ENCODE measurements at places on chromosomes 3 and 15. TPM values are rescaled to one million over a fixed set of nuclear protein-coding genes. Genes with fewer than 3 reads are reported as not detected.

FGD5 gene
- total RNA-seq, result 35.8 TPM

ZMAT3 gene
- 8.8 TPM for total RNA-seq

ARPP21 gene
- 15.0 TPM for total RNA-seq

P2RY1 gene
- total RNA-seq, result 6.9 TPM

ZKSCAN7 gene
- total RNA-seq, result 16.3 TPM

SH3BP5 gene
- 61.1 TPM for total RNA-seq

GAP43 gene
- 1.1 TPM for total RNA-seq

BFSP2 gene
- not detected for total RNA-seq

ANKUB1 gene
- not detected for total RNA-seq

TMEM207 gene
- total RNA-seq, result 12.2 TPM

KBTBD8 gene
- total RNA-seq, result 1.7 TPM

IQCH gene
- 4.8 TPM for total RNA-seq

TRIM59 gene
- total RNA-seq, result 15.9 TPM

TMEM45A gene
- total RNA-seq, result 15.5 TPM

TMIE gene
- total RNA-seq, result 0.64 TPM

NPAP1 gene
- total RNA-seq, result 0.82 TPM

EIF5A2 gene
- 4.9 TPM for total RNA-seq

C3orf80 gene
- 0.53 TPM for total RNA-seq

ANKRD63 gene
- total RNA-seq, result 0.58 TPM

GCNT3 gene
- total RNA-seq, result 0.53 TPM

TBC1D23 gene
- total RNA-seq, result 36.5 TPM

DUOX1 gene
- 1.8 TPM for total RNA-seq

SLCO2A1 gene
- 17.1 TPM for total RNA-seq

CCDC13 gene
- total RNA-seq, result 2.0 TPM

FILIP1L gene
- total RNA-seq, result 16.6 TPM

PRR20G gene
- not detected for total RNA-seq

TRPM1 gene
- total RNA-seq, result 0.41 TPM

P2RY14 gene
- total RNA-seq, result 1.1 TPM

WDR72 gene
- 48.2 TPM for total RNA-seq

LRRC28 gene
- 47.0 TPM for total RNA-seq

COL6A5 gene
- 0.06 TPM for total RNA-seq

ZPLD1 gene
- 0.12 TPM for total RNA-seq

ACOX2 gene
- 38.3 TPM for total RNA-seq

ALDH1A2 gene
- total RNA-seq, result 157 TPM

DUSP7 gene
- 12.1 TPM for total RNA-seq

BCL2A1 gene
- total RNA-seq, result 8.2 TPM

MAP2K1 gene
- total RNA-seq, result 38.4 TPM

TIMMDC1 gene
- 42.1 TPM for total RNA-seq

PAK6 gene
- total RNA-seq, result 9.8 TPM

COL7A1 gene
- total RNA-seq, result 27.4 TPM

SEC62 gene
- total RNA-seq, result 56.0 TPM

CYP8B1 gene
- total RNA-seq, result 0.35 TPM

SMAD6 gene
- total RNA-seq, result 52.7 TPM

SLC28A2 gene
- 0.23 TPM for total RNA-seq

RARB gene
- 76.9 TPM for total RNA-seq

KCNH8 gene
- total RNA-seq, result 1.2 TPM

DUOX2 gene
- total RNA-seq, result 0.06 TPM

SPG21 gene
- total RNA-seq, result 79.1 TPM

CLEC3B gene
- total RNA-seq, result 64.5 TPM

ARHGEF26 gene
- total RNA-seq, result 12.0 TPM

COMMD2 gene
- 30.7 TPM for total RNA-seq

ACTRT3 gene
- total RNA-seq, result 3.0 TPM

ANO10 gene
- 23.5 TPM for total RNA-seq

GOLGA6L7 gene
- total RNA-seq, result not detected

C3orf70 gene
- total RNA-seq, result 8.8 TPM

EHHADH gene
- total RNA-seq, result 14.3 TPM
